ENCODE measurements at places on chromosomes 12 and 14.

DNA sequence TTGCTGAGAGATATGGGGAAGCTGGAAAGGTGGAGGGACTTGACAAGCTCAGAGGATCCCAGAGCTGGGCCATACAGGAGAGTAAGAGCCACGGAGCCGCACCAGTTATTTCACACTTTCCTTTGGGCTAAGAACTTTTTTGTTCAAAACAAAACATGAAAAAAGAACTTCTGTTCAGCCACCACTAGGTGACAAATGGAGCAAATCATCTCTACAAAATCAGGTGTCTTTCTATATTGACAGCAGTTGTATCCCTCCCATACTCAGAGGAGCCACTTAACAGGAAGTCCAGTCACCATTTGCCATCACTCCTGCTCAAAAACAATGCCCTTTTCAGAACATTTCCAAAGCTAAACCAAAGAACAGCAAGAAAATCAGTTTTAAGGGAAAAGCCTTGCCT, 70.3 kb upstream of the DBX2 start:
- no peak for DNase-seq

DNA sequence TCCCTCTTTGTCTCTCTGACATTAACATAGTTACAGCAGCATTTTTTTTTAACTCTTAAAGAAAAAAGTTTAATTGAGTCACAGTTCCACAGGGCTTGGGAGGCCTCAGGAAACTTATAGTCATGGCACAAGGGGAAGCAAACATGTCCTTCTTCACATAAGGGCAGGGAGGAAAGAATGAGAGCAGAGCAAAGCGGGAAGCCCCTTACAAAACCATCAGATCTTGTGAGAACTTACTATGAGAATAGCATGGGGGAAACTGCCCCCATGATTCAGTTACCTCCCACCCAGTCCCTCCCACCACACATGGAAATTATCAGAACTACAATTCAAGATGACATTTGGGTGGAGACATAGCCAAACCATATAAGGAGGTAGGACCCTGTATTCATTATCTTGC, 96.2 kb downstream of the PLBD1 start:
- no peak for DNase-seq

GRCh38 chr14:76755610-76756370, 5.5 kb upstream of the VASH1 start:
- DNase-seq: no peak

DNA sequence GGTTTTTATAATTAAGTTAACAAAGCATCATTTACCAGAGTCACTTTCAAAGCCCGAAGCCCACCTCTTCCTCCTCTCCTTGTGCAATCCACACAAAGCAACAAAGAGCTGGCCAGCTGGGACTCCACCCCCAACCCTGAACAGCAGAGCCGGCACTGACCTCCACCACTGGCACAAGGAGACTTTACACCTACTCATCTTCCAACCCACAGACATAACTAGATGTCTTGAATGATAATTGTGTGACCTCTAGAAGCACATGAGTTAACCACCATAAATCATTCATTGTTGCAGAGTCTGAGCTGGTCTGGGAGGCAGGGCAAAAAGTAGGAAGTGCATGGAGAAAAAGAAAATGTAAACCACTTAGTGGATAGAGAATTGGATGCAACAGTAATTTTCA, 72.2 kb downstream of the ST8SIA1 start:
- DNase-seq: no peak

Data from CD4-positive, alpha-beta T cell treated with Interleukin-17A for 1 hour (primary cell).